ENCODE measurements at places on chromosomes 1 and 21.

- DNase-seq: no peak
Observed at GRCh38 chr1:93585059-93585966, 96.3 kb downstream of the BCAR3 start.

- no peak for DNase-seq
Observed at GRCh38 chr1:32876341-32877210, 5.9 kb upstream of the FNDC5 start.

GRCh38 chr1:229224308-229224707 lies 46.6 kb upstream of the RAB4A start:
- DNase-seq: no peak

GRCh38 chr1:242025681-242026080 lies 26.8 kb upstream of the MAP1LC3C start:
- no peak for DNase-seq

- DNase-seq: no peak
Observed at GRCh38 chr21:43779660-43780059, 3.6 kb upstream of the CSTB start.

- no peak for DNase-seq
Observed at GRCh38 chr1:18547460-18547859, 66.7 kb downstream of the KLHDC7A start.

Data from NCI-H1436 treated with DMSO at 0.1 percent for 48 hours (cell line).